ENCODE measurements at places on chromosomes 3 and 15.

DNA sequence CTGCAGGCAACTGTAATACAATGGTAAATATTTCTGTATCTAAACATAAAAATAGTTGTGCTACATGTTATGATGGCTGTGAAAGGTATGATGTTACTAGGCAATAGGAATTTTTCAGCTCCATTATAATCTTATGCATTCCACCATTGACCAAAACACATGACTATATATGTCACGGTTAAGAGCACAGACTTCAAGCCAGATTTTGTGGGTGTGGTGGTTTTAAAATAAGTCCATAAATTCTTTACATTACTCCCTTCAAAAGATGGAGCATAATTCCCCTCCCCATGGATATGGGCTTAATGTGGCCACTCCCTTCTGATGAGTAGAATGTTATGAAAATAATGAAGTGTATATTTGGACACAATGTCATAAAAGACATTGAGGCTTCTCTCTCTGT, 88.4 kb upstream of the TBC1D5 start:
- DNase-seq: no peak

- no peak for DNase-seq
These were observed 20.7 kb downstream of the TATDN2 start for GRCh38 chr3:10268930-10269329.

GRCh38 chr3:133469140-133469731, 69.4 kb downstream of the BFSP2 start:
- DNase-seq: no peak

DNA sequence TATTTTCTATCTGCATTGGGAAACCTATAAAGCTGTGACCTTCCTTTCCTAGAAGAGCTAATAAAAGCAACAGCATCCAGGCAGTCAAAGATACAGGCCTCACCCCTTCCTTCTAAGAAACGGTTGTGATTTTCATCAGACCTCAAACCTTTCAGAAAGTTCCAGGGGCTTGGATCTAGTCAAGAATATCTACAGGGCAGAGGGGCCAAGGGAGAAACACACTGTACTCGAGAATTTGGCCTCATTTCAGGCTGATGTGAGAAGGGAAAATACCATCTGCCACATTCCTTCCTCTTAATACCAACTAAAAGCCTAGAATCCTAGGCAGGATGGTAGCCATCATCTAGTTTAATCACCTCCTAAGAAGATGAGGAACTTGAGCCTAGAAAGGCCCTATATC, 24.5 kb upstream of the BCL6 start:
- no peak for DNase-seq

- DNase-seq: no peak
These were observed 97.0 kb downstream of the HHLA2 start for GRCh38 chr3:108393128-108393900.

DNA sequence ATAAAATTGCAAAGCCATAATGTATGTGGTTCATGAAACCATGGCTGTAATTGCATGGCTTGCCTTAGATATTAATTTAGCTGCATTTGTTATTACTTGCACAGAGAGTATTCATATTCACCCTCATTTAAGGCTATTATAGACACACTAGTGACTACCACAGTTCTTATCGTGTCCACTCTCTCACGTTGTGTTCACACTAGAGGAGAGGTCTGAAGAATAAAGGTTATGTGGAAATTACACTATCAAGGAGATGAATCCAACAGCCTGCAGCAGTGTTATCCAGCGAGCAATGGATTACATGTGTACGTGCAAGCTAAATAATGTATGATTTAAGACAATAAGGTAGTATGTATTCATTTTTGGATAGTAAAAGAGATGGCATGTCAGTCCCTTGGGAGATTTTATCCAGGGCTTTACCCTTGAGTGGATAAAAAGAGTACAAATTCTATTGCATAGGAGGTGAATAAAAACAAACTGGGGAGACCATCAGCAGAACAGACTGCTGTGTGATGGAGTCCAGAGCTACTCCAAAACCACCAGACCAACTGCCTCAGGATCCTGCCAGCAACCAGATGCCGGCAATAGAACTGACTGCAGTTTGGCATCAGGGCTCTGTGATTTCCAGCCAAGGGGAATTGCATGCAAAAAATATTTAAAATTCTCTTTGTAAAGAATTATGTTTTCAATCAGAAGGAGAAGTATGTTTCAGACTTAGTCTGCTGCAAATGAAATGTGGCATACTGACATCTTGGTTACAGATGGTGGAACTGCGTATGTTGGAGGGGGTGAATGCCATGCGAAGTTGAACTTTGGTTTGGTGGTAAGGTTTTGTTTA, 146.6 kb downstream of the RBMS3 start:
- DNase-seq: no peak

DNA sequence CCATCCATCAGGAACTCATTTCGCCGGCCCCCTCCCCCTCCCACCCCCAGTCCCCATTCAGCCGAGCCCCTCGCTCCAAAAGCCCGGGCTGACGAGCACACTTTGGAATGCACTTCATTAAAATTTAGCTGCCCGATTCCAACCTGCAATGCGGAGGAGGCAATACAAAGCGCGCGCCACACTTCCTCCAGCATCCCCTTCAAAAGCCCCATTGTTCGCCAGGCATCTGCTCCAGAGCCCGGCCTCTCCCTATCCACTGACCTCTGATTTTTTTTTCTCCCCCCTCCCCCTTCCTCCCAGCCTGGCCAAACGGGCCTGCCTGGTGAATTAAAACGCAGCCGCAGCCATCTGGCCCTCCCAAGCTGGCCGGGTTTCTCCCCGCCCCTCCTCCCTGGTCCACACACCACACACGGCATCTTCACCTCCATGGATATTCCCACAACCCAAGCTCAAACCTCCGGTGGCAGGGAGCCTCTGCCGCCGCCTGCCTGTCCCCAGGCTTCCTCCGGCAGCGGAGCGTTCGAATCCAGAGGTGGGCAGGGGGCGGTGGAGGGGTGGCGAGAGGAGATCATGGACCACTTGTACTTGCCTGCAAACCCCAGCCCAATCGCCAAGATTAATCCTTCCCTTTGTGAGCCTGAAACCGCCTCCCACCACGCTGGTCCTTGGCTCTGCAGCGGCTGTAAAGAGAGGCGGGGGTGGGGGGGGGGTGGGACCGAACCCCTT, 441.3 kb downstream of the MAGI1 start:
- DNase-seq: no peak

GRCh38 chr3:131975047-131975446, 59.8 kb downstream of the CPNE4 start:
- no peak for DNase-seq
